ENCODE measurements at places on chromosomes 2 and 18. TPM values are rescaled to one million over a fixed set of nuclear protein-coding genes. Genes with fewer than 3 reads are reported as not detected.

The CTIF gene
- total RNA-seq: 11.7 TPM

The ICA1L gene
- 5.1 TPM for total RNA-seq

The SGPP2 gene
- total RNA-seq: 19.8 TPM

The FRZB gene
- not detected for total RNA-seq

The NPHP1 gene
- 0.23 TPM for total RNA-seq

Measured in GM12878 (cell line).